ENCODE measurements at places on chromosomes 2 and 18. TPM values are rescaled to one million over a fixed set of nuclear protein-coding genes. Genes with fewer than 3 reads are reported as not detected.

GRCh38 chr2:113769555-113769954 lies 13.1 kb upstream of the SLC35F5 start:
- H3K4me1 ChIP-seq, result no peaks in the 10 kb centered on the region
- no peak overlapping the region for H3K27ac ChIP-seq
- H3K27me3 ChIP-seq, result no peaks in the 10 kb centered on the region
- DNase-seq, result no peak

GRCh38 chr2:145598434-145598833 lies 1078.5 kb upstream of the ZEB2 start:
- no peak overlapping the region for H3K4me3 ChIP-seq
- H3K27ac ChIP-seq, result no peak overlapping the region
- no peaks in the 10 kb centered on the region for H3K27me3 ChIP-seq
- DNase-seq, result no peak

DNA sequence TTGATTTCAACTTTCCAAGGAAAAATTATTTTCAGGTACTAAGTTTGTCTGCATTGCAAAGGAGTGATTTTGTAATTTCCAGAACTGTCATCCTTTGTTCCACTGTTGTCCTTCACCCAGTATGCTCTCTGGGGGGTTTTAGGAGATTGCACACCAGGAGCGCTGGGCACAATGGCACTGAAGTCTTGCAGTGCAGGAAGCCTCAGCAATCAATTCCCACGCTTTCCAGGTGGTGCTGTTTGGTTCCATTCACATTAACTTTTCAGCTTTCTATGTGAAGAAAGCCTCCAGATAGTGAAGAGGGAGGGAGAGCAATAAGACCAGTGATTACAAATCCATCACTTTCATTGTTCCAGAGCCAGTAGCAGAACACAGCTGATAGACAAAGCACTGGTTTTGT lies 344.0 kb upstream of the VWC2L start:
- H3K27me3 ChIP-seq, result no peaks in the 10 kb centered on the region
- no peak overlapping the region for H3K27ac ChIP-seq
- DNase-seq, result no peak
- no peaks in the 10 kb centered on the region for H3K36me3 ChIP-seq
- H3K4me1 ChIP-seq, result no peaks in the 10 kb centered on the region
- H3K4me3 ChIP-seq, result no peak overlapping the region

DNA sequence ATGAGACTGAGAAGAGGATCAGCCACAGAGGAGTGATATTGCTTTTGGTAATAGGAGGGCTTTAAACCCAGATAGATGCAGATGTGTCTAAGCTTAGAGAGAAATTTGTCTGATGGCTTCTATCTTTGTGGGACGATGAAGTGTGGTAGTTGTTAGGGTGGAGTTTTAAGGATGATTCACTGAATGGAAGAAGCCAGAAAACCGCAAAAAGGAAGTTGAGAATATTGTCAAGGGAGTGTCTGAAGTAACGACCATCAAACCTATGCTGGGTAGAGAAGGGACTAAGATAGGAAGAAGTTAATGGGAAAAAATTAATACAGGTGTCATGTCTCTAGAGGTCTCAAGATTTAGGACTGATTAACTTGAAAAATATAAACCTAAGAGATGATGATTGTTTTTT lies 195.6 kb upstream of the MC4R start:
- H3K27ac ChIP-seq, result no peak overlapping the region
- no peaks in the 10 kb centered on the region for H3K4me1 ChIP-seq
- no peak overlapping the region for H3K4me3 ChIP-seq
- H3K27me3 ChIP-seq, result no peaks in the 10 kb centered on the region
- H3K36me3 ChIP-seq, result no peaks in the 10 kb centered on the region
- no peak for DNase-seq

The NLRC4 gene
- total RNA-seq, result 0.42 TPM

The MERTK gene
- total RNA-seq, result 3.7 TPM

DNA sequence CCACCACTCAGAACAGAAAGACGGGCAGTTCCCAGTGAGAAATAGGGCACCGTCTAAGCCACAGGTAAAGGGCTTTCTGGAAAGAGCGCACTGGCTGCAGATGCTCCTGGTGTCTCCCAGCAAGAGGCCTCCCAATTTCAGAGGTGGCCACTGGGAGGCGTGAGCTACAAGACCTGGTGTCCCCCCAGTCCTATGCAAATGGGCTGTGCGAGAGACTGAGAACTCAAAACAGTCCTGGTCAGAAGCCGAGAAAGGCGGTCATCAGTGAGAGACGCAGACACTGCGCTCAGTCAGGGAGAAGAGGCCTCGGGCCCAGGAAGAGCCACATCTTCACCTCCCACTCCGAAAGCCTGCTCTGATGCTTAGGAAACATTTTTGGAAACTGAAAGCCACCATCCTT lies 179.5 kb downstream of the EIPR1 start:
- no peaks in the 10 kb centered on the region for H3K27me3 ChIP-seq
- H3K36me3 ChIP-seq, result no peaks in the 10 kb centered on the region
- no peak for DNase-seq
- no peak overlapping the region for H3K4me3 ChIP-seq
- no peak overlapping the region for H3K27ac ChIP-seq

The INPP1 gene
- total RNA-seq, result 10.4 TPM

- H3K27me3 ChIP-seq, result no peaks in the 10 kb centered on the region
- DNase-seq, result no peak
- H3K36me3 ChIP-seq, result no peaks in the 10 kb centered on the region
- no peak overlapping the region for H3K27ac ChIP-seq
Measured at GRCh38 chr2:15809404-15809803, 130.9 kb upstream of the MYCN start.

The ASB18 gene
- 37.9 TPM for total RNA-seq

The GALNT14 gene
- total RNA-seq, result 0.61 TPM

DNA sequence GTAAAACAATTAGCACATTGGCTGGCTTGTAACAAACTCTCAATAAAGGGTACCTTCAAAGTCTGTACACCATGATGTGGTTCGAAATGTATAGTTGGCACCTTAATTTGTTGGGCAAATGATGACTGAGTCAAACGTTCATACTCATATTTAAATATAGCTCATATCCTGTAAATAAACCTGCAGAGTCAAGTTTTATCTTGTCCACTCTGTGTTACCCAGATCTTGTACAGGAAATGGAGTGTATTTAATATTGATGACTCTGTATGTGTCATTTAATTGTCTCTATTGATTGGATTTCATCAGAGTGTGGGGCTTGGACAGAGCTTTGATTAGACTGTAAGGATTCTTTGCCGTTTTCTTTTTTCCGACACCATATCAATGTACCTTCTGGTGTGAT lies 805.6 kb upstream of the ZEB2 start:
- H3K36me3 ChIP-seq, result no peaks in the 10 kb centered on the region
- no peak for DNase-seq
- H3K4me1 ChIP-seq, result no peaks in the 10 kb centered on the region
- no peak overlapping the region for H3K4me3 ChIP-seq
- no peak overlapping the region for H3K27ac ChIP-seq
- no peaks in the 10 kb centered on the region for H3K27me3 ChIP-seq

DNA sequence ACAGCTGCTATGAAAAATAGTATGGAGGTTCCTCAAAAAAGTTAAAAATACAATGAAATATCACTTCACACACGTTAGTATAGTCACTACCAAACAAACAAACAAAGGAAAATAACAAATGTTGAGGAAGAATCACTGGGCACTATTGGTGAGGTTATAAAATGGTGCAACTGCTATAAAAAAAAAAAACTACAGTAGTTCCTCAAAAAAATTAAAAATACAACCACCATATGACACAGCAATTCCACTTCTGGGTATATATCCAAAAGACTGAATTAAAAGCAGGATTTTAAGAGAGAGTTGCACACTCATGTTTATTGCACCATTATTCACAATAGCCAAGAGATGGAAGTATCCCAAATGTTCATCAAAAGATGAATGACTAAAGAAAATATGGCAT lies 80.9 kb upstream of the POU3F3 start:
- no peaks in the 10 kb centered on the region for H3K36me3 ChIP-seq
- no peak overlapping the region for H3K4me3 ChIP-seq
- H3K4me1 ChIP-seq, result no peaks in the 10 kb centered on the region
- H3K27ac ChIP-seq, result no peak overlapping the region
- no peaks in the 10 kb centered on the region for H3K27me3 ChIP-seq

The EVA1A gene
- 1.4 TPM for total RNA-seq

DNA sequence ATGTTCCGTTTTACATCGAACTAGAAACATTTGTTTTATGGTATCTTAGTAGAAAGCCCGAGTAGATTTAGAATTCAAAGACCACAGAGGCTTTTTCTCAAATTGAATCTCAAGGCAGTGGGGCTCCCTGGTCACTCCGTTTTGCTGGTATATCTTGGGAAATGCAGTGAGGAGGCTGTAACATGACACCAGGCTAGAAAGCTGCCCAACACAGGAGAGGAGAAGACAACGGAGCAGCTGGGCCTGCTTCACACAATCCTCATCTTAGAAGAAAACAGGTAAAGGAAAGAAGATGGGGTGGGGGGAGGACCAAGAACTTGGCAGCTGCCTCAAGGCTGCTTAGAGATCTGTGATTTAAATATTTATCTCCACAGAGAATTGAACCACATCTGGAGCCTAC lies 38.3 kb upstream of the EPB41L3 start:
- H3K27me3 ChIP-seq, result no peaks in the 10 kb centered on the region
- no peak overlapping the region for H3K4me3 ChIP-seq
- no peak for DNase-seq

The MOGAT1 gene
- total RNA-seq, result 0.69 TPM

The TTR gene
- total RNA-seq, result not detected

DNA sequence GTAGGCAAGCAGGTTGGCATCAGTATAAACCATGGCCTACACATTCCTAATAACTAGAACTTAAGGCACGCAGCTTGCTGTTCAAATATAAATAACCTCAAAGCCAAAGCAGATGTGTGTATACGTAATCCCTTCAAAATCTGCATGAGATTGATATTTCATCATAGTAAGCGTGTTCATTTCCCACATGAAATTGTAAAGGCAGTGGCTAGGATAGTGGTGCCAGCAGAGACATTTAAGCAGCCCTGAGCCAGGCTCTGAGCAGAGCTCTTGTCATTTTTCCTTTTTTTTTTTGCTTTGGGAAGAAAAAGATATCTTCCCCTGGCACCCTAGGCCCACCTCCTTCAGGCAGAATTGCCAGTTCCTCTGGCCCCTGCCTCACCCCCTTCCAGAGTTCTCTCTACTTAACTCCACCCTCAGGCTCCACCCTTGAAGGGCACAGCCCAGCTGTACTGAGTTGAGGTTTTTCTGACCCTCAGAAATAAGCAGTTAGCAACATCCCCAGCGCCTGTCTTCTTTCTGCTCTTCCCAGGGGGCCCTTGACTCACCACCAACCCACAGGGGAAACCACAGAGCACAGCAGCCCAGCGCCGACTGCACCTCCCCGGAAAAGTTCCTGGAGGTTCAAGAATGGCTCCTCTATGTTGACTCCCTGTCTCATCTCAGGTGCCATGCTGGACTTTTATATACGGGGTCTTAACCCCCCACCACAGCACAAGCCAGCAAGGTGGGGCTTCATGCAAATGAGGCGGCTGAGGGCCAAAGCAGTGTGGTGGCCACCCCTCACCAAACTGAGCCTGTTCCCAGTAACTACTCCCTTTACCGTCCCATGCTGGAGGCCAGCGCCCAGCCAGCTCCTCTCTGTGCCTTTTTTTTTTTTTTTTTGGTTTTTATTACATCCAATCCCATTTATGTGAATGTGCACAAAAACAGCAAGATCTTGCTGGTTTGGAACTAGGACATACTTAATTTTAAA lies 84.7 kb downstream of the EHD3 start:
- no peak overlapping the region for H3K4me3 ChIP-seq
- peak; percentile 37 for DNase-seq
- no peaks in the 10 kb centered on the region for H3K36me3 ChIP-seq
- H3K27ac ChIP-seq, result no peak overlapping the region
- H3K4me1 ChIP-seq, result peaks cover 26% of the 10 kb centered on the region
- H3K27me3 ChIP-seq, result no peaks in the 10 kb centered on the region

DNA sequence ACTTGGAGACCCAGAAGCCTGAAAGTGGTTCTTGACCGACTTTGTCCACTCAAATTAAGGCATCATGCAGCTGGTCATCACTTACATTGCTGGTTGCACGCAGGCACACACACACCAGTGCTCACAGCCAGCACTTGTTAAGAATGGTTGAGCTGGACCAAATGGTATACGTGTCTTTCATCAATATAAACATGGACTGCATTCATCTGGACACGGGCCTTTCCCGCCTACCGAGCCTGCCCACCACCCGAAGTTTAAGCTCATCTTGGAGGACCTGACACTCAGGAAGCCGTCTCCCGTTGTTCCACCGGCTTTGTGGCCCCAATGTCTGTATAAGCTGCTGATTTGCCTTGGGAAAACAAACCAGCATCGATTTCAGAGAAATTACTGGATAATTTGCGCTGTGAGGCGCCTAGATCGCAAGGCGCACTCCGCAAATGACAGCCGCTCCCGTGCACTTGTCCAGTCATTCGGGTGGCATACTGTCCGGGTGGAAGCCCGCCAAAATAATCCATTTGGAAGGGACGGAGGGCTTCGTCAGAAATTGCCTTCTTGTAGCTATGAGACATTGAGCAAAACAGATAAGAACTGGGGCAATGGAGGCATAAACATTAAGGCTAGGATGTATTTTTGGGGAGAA lies 40.1 kb upstream of the AKAIN1 start:
- DNase-seq, result no peak
- H3K4me1 ChIP-seq, result peaks cover 33% of the 10 kb centered on the region
- H3K4me3 ChIP-seq, result peak overlapping the region; percentile 79

- no peaks in the 10 kb centered on the region for H3K4me1 ChIP-seq
- no peaks in the 10 kb centered on the region for H3K27me3 ChIP-seq
- H3K27ac ChIP-seq, result no peak overlapping the region
- DNase-seq, result no peak
- no peaks in the 10 kb centered on the region for H3K36me3 ChIP-seq
Measured at GRCh38 chr2:70716131-70716743, 51.8 kb downstream of the ADD2 start.

DNA sequence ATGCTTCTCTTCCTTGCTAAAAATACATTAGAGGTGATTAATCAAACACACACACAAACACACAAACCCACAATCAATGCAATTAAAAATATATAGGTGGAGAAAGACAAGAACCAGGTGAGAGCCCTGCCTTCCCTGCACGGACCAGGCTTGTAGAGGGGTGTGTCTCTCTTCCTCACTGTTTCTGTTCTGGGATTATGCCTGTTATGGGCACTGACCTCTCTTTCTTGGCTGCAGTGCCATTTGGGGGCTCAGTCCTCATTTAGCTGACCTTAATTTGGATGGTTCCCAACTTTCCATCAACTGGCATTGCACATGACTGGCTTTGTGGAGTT lies 89.8 kb downstream of the SH3RF3 start:
- peaks cover 13% of the 10 kb centered on the region for H3K4me1 ChIP-seq
- H3K4me3 ChIP-seq, result no peak overlapping the region
- DNase-seq, result no peak
- H3K27ac ChIP-seq, result no peak overlapping the region
- no peaks in the 10 kb centered on the region for H3K27me3 ChIP-seq

- no peaks in the 10 kb centered on the region for H3K4me1 ChIP-seq
- H3K36me3 ChIP-seq, result no peaks in the 10 kb centered on the region
- no peak for DNase-seq
- no peaks in the 10 kb centered on the region for H3K27me3 ChIP-seq
- no peak overlapping the region for H3K4me3 ChIP-seq
- no peak overlapping the region for H3K27ac ChIP-seq
Measured at GRCh38 chr2:156189143-156189542, 143.4 kb downstream of the NR4A2 start.

GRCh38 chr2:10330700-10331026 lies 28.0 kb downstream of the HPCAL1 start:
- peaks cover 74% of the 10 kb centered on the region for H3K4me1 ChIP-seq
- no peak for DNase-seq
- no peaks in the 10 kb centered on the region for H3K36me3 ChIP-seq
- H3K27ac ChIP-seq, result peak overlapping the region; percentile 84
- no peaks in the 10 kb centered on the region for H3K27me3 ChIP-seq

GRCh38 chr18:44229693-44230108 lies 451.0 kb upstream of the SETBP1 start:
- no peak overlapping the region for H3K4me3 ChIP-seq
- H3K27ac ChIP-seq, result no peak overlapping the region

Data from heart right ventricle (tissue), 16 donors.